ENCODE measurements at places on chromosomes 6 and 20. TPM values are rescaled to one million over a fixed set of nuclear protein-coding genes. Genes with fewer than 3 reads are reported as not detected.

The MCHR2 gene
- not detected for total RNA-seq

GRCh38 chr6:155509743-155510475, 54.3 kb upstream of the NOX3 start:
- no peak for DNase-seq

The ATXN1 gene
- total RNA-seq, result 63.4 TPM

DNA sequence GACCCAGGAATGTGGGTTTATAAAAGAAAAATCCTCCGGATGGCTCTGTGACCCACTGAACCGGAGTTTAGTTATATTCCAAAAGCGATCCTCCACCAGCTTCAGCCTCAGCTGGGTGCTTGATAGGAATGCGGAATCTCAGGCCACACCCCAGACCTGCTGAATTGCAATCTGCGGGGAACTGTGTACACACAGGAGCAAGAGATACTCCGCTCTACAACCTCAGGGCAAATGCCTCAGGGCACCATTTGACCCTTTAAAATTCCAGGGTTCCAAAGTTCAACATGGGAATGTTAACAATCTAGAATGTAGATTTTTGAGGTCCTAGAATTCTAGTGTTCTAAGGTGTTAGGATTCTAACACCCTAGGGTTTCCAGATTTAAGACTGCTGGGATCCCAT, 10.8 kb downstream of the BPIFA2 start:
- no peak for DNase-seq

The POU5F1 gene
- total RNA-seq, result 0.16 TPM

The TAF4 gene
- total RNA-seq, result 8.9 TPM

All from sigmoid colon (tissue), 7 donors.